ENCODE measurements at places on chromosomes 16 and 17. TPM values are rescaled to one million over a fixed set of nuclear protein-coding genes. Genes with fewer than 3 reads are reported as not detected.

Gene PKMYT1
- 103 TPM for total RNA-seq

Gene XYLT1
- total RNA-seq = 9.1 TPM

Gene HS3ST4
- not detected for total RNA-seq

Gene PTX4
- not detected for total RNA-seq

Gene ZNF263
- 29.2 TPM for total RNA-seq

DNA sequence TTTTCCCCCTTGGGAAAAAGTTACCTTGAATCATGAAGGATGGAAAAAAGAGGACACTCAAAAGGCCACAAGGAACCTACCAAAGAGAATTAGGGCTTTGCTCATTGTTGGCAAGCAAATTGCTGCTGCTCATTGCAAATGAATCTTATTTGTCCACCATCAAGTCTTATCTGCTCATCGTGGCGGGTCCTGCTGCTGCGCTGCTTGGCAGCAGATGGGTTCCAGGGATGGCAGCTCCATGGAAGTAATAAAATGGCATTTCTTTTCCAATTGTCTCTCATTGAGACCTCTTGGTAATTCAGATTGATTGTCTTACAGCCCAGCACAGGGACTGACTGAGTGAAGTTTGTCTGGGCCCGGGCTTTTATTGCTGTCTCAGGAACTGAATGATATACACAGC lies 118.7 kb downstream of the MRM1 start:
- no peak for DNase-seq

DNA sequence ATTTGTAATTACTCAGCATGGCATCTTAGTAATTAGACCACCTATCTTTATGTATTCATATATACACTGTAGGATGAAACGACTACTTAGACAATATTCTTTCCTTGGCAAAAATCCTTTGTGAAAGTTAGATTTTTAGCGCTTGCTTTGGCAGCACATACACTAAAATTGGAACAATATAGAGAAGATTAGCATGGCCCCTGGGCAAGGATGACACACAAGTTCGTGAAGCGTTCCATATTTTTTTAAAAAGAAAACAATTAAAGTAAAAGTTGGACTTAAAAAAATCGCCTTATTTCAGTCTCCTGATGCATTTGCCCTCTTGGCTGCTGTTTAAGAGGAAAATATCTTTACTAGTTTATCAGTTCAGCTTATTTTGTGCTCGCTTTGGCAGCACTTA lies 10.5 kb downstream of the IGSF6 start:
- DNase-seq = no peak

- no peak for DNase-seq
Measured at GRCh38 chr17:1648173-1648962, 1.3 kb downstream of the RILP start.

All from CD8-positive, alpha-beta memory T cell (primary cell).